ENCODE measurements at places on chromosomes 4 and X.

- ATAC-seq = no peak
Observed at GRCh38 chr4:63269156-63269555, 1140.1 kb downstream of the TECRL start.

- peak; percentile 95 for ATAC-seq
Observed at GRCh38 chr4:11471618-11472017, 42.9 kb upstream of the HS3ST1 start.

GRCh38 chr4:107006218-107006617 lies 29.9 kb downstream of the DKK2 start:
- ATAC-seq = no peak

DNA sequence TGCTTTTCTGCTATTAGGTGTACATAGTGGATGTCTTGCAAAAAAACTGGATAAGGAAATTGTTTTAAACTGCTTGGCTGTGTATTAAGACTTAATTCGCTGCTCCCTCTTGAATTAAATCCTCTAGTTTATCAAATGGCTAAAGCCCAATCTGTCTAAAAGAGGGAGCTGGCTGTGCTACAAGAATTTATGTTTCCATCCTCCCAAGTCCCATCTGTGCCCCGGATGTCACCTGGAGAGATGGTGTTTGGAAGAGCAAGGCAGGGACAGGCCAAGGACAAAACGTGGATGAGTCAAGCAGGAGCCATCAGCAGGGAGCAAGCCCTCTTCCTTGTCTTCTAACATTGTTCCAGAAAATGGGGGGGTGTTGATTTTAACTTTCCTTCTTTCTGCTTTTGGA lies 171.3 kb upstream of the LCORL start:
- ATAC-seq = no peak

GRCh38 chr4:153529646-153530045 lies 63.5 kb downstream of the TMEM131L start:
- no peak for ATAC-seq

GRCh38 chrX:119343856-119344255 lies 55.3 kb upstream of the SLC25A43 start:
- ATAC-seq = peak; percentile 29

- no peak for ATAC-seq
Observed at GRCh38 chr4:54742636-54743399, 85.1 kb downstream of the KIT start.

DNA sequence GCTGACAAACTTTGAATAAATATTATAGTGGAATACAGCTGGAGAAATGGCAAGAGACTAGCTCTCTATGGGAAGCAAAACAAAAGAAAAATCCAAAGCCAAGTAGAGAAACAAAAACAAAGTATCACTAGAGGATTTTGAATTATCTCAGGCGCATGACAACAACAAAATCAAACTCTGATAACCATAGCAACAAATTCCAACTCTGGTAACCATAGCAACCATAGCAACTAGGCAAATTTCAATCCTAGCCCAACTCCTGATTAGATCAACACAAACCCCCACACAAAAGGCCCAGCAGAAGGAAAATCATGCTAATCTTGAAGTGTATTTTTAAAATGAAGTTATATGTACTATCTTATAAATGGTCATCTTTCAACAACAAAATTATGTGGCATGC lies 98.4 kb upstream of the MAGEE2 start:
- ATAC-seq = no peak

GRCh38 chr4:129543299-129543698 lies 447.3 kb downstream of the C4orf33 start:
- no peak for ATAC-seq

DNA sequence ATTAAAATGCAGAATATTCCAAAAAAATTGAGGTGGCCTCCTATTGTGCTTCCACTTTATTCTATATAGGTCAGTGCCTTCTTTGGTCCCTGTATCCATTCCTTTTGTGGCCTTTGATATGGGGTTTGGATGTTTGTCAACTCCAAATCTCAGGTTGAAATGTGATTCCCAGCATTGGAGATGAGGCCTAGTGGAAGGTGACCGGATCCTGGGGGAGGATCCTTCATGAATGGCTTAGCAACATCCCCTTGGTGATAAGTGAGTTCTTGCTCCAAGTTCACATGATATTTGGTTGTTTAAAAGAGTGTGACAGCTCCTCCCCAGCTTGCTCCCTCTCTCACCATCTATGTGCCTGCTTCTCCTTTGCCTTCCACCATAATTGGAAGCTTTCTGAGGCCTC lies 380.6 kb downstream of the INPP4B start:
- no peak for ATAC-seq

GRCh38 chr4:185710487-185710995 lies 101.5 kb downstream of the SORBS2 start:
- no peak for ATAC-seq

GRCh38 chrX:15864023-15864422 lies 9.4 kb upstream of the AP1S2 start:
- ATAC-seq = no peak

- no peak for ATAC-seq
Observed at GRCh38 chr4:92265021-92265420, 38.7 kb upstream of the GRID2 start.

DNA sequence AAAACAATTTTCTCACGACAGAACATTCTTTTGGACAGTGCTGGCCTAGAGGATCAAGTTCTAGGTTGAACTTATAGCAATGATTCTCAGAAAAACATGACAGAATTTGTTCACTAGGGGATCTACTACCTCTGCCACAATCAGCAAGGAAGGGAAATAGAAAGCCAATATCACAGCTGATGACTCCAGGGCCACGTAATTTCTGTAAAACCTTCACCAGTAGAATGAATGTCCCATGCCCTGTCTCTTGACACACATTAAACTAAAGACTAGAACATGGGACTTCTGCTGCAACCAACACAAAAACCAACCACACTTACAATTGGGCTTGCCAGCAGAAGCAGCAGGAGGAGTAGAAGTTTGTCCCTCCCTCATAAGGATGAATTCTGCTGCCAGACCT lies 86.0 kb upstream of the NPFFR2 start:
- ATAC-seq = no peak

DNA sequence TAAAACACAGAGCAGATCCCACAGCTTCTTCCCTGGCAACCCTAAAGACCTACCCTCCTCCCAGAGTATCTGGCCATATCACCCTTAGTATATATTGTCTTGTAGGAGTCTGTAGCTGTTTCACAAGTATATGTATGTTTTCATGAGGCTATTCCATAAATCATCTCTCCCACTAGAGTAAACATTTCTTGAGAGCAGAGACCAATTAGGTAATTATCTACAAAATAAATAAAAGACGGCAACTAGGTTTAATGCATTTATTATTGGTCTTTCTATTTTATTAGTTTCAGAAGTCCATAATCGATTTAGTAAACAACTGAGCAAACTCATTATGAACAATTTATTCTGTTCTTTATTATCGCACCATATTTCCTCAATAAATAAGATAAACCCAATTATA lies 7.0 kb downstream of the ACOT9 start:
- no peak for ATAC-seq

Measured in activated T-helper 17 cell treated with anti-CD3 and anti-CD28 coated beads, Interleukin-2, amount 50 U/mL, for 72 hours (primary cell).